Glomerular endothelial cell (primary cell): ENCODE measurements at places on chromosomes 1 and 21.
A peak's percentile ranks its signal among the peaks of the same experiment; 100 is the strongest.

GRCh38 chr1:210099921-210100320, 132.7 kb upstream of the SERTAD4 start:
- no peak for DNase-seq

DNA sequence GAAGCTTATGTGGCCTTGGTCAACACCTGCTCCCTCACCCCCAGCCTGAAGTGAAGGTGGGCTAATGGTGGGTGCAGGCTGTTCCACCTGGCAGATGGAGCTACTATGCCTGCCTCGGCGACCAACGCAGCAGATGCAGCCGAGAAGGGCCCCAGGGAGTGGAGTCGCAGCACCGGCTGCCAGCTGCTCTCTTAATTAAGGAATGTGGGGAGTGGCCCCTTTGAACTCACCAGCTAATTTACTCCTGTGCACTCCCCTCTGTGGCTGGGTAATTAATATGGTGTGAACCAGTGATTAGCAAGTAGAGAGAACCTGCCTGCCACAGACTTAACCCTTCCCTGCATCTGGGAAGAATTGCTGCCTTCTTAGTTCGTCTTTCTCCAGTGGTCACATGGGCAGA, 3.3 kb upstream of the SLAMF8 start:
- DNase-seq: no peak

GRCh38 chr1:247294282-247294681, 37.4 kb downstream of the ZNF496 start:
- no peak for DNase-seq

- DNase-seq: no peak
Measured at GRCh38 chr1:201515062-201515750, 8.3 kb upstream of the CSRP1 start.

DNA sequence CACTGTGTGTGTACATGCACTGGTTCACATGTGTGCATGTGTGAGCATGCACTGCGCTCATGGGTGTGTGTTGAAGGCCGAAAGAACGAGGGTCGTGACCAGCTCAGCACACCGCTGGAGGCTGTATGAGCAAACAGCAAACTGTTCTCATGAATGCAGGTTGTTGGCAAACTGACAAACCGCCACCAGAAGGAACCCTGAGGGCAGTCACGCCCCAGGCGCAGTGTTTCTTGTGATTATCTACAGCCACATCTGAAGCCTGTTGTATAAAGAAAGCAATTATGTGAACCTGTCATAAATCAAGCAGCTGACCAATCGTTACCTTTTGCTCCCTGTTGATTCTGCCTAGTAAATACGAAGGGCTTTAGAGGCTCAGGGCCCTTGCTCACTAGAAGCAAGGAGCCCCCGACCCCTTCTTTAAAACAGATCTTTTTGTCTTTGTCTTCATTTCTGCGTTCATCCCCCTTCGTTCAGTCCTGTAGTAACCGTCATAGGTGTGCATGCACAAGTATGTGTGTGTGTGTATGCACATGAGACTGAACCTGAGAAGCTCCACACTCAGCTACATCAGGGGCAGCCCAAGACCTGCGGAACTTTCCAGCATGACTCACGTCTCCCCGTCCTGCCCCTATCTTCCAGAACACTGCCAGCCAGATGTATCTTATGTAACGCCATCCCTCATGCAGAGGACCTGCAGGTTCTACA, 16.8 kb upstream of the RIPK4 start:
- no peak for DNase-seq

- DNase-seq: no peak
Measured at GRCh38 chr1:41184446-41184845, 57.7 kb downstream of the SCMH1 start.

- DNase-seq: no peak
Measured at GRCh38 chr1:14999441-14999840, 154.1 kb upstream of the TMEM51 start.

- DNase-seq: no peak
Measured at GRCh38 chr21:46667741-46668380, 32.4 kb downstream of the PRMT2 start.

- DNase-seq: no peak
Measured at GRCh38 chr1:7223334-7224080, 438.3 kb downstream of the CAMTA1 start.

DNA sequence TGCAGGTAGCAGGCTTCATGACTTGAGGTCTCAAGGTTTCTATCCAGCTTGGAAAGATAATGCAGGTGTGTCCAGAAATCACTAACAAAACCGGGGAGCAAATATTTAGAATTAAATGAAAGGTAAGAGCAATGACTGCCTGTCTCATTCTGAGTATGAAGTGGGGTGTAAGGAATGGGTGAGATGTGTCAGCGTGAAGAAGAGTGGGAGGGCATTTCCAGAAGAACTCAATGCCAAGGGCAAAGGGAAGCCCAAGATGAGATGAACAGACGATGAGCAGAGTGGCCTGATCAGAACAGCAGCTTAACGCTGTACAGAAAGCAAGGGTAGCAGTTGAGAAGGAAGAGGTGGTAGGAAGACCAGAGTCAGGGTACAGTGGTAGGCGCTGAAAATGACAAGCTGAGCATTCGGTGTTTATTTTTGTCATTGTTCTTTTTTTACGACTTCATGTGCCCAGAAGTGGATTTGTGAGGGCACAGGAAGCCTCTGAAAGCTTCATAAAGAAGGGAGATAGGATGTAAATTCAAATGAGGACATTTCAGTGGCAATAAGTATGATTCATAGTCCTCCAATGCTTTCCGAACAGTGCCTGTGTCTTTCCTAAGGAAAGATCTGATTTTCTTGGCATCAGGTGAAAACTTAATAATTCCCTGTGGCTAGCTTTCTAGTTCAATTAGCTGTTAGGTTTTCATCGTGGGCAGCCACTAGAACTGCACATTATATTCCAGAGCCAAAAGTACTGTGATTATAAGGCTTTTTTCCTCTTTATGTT, 190.5 kb downstream of the APP start:
- DNase-seq: no peak

DNA sequence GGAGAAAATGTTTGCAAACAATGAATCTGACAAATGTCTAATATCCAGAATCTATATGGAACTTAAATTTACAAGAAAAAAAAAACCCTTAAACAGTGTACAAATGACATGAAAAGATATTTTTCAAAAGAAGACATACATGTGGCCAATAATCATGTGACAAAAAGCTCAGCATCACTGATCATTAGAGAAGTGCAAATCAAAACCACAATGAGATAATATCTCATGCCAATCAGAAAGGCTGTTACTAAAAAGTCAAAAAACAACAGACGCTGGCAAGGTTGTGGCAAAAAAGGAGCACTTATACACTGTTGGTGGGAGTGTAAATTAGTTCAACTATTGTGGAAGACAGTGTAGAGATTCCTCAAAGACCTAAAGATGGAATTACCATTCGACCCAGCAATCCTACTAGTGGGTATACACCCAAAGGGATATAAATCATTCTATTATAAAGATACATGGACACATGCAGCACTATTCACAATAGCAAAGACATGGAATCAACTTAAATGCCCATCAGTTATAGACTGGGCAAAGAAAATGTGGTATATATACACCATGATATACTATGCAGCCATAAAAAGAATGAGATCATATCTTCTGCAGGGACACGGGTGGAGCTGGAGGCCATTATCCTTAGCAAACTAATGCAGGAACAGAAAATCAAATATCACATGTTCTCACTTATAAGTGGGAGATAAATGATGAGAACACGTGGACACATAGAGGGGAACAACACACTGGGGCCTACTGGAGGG, 123.2 kb downstream of the PTPRC start:
- DNase-seq: no peak

GRCh38 chr1:228763561-228763960, 28.3 kb downstream of the RHOU start:
- no peak for DNase-seq

GRCh38 chr1:94026619-94027380, 94.1 kb downstream of the ABCA4 start:
- no peak for DNase-seq

- no peak for DNase-seq
Measured at GRCh38 chr21:18970416-18970815, 566.8 kb upstream of the TMPRSS15 start.

DNA sequence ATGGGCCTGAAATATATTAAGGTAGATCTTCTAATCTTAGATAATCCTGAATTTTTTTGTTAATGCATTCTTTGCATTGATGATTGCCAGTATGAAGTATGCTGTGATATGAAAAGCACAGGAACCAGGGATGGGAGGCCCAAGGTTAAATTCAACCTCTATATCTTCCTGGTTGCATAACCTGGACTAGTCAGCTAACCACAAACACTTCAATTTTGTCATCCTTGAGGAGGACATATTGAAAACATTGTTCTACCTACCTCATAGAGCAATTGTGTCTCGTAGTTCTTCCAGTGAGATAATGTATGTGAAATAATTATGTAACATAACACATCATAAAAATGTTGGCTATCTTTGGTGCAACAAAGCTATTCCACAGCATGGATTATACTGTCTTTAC, 25.6 kb downstream of the PDC start:
- no peak for DNase-seq

- DNase-seq: no peak
Measured at GRCh38 chr1:99474350-99474893, 171.5 kb upstream of the PALMD start.

DNA sequence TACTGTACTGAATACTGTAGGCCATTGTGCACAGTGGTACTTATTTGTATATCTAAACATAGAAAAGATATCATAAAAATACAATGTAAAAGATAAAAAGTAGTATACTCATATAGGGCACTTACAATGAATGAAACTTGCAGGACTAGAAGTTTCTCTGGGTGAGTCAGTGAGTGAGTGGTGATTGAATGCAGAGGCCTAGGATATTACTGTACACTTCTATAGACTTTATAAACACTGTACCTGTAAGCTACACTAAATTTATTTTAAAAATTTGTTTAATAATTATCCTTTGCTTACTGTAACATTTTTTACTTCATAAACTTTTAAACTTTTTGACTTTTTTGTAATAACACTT, 82.5 kb downstream of the FGGY start:
- no peak for DNase-seq

- DNase-seq: no peak
Measured at GRCh38 chr1:7471836-7472235, 299.3 kb upstream of the VAMP3 start.

- no peak for DNase-seq
Measured at GRCh38 chr21:14690886-14691285, 144.8 kb upstream of the SAMSN1 start.

GRCh38 chr1:74964508-74965102, 169.6 kb upstream of the LHX8 start:
- no peak for DNase-seq

DNA sequence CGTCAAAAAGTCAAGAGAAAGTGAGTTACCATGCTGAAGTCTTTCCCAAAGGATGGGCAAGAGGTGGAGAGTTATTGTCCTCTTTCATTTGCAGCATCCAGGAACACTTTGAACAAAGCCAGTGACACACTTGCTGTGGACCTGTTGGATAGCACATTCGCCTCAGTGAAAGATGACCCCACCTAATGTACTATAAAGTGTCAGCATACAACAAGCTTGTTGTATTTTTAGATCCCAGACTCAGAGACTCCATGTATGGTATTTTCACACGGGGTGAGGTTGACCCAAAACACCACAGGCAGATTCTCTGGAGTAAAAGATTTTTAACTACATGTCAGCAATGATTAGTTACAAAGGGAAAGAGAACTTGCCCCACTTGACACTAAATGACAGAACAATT, 273.8 kb downstream of the PTBP2 start:
- no peak for DNase-seq

GRCh38 chr1:38133304-38133703, 86.7 kb upstream of the POU3F1 start:
- no peak for DNase-seq

DNA sequence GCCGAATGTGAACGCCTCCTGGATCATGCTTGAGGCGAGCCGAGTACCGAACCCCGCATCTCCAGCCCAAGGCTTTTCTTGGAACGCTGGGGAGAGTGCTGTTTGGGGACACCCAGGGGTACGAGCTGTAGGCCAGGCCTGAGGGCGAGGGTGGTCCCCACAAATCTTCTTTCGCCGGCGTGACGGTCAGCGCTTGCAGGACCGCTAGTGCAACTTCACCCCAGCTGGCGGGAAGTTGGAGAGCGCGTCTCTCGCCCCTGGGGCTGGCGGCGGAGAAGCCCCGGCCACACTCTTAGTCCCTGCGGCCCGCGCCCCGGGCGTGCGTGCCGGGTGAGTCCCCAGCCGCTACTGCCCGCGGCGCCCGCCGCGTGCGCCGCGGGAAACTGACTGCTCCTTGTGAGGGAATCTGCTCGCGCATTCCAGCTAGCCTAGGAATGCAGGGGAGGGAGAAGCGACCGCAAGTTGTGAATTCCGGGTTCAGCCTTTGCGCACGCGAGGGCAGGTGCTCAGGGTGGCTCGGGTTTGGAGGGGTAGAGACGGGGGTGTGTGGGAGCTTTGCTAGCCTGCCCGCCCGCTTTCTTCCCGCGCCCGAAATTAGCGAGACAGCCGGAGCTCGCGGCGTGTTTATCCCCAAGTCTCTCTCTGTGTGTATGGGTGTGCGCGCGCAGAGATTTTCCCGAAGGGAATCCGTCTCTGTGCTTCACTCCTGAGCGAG, 884 bp downstream of the LHX4 start:
- DNase-seq: no peak

GRCh38 chr1:113874012-113874879, 2.7 kb upstream of the PTPN22 start:
- DNase-seq: no peak

DNA sequence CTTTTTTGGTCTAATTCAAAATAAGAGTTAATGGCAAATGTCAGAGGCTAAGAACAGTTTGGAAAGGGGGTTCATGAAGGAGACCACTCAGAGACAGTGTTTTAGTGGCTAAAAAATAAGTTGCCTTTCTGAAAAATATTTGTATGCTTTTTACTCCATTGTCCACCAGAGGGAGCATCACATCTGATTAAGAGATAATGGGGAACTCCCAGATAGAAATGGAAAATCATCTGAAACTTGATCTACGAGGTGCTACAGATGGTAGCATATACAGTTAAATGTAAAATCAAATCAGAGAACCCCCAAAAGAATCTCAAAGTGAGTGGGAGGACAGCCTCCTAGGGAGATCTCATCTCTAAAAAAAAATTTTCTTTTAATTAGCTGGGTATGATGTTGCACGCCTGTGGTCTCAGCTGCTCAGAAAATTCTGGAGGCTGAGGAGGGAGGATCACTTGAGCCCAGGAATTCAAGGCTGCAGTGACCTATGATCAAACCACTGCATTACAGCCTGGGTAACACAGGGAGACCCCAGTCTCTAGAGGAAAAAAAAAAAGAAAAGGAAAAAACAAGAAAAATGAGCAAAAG, 9.7 kb downstream of the SMYD3 start:
- DNase-seq: peak; percentile 50

DNA sequence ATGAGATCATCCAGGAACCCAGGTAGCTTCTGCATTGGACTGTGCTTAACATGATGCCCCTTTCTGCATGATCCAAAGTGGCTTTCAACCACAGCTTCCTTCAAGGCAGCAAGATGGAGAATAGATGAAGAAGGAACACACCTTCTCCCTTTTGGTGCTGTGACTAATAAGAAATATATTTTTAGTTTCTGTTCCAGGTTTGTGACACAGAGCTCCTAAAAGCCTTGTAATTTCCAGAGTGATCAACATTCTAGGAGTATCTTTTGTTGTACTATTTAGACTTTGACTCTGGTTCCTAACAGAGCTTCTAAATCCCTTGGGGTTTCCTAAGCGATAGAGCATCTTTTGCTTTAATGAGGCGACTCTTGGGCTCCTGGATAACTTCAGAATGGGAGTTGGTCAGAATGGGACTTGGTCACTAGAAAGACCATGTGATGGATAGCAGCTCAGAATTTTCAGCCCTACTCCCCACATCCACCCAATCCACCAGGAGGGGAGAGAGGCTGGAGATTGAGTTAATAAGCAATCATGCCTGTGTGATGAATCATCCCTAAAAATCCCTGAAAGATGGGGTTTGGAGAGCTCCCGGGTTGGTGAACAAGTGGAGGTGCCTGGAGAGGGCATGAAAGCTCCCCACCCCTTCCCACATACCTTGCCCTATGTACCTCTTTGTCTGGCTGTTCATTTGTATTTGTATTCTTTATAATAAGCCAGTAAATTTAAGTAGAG, 134.8 kb downstream of the FGGY start:
- no peak for DNase-seq
